Stimulated activated naive CD4-positive, alpha-beta T cell (primary cell): ENCODE measurements at places on chromosomes 3 and 15.

GRCh38 chr3:31882431-31882830 is 98.6 kb downstream of the OSBPL10 start:
- DNase-seq: no peak

DNA sequence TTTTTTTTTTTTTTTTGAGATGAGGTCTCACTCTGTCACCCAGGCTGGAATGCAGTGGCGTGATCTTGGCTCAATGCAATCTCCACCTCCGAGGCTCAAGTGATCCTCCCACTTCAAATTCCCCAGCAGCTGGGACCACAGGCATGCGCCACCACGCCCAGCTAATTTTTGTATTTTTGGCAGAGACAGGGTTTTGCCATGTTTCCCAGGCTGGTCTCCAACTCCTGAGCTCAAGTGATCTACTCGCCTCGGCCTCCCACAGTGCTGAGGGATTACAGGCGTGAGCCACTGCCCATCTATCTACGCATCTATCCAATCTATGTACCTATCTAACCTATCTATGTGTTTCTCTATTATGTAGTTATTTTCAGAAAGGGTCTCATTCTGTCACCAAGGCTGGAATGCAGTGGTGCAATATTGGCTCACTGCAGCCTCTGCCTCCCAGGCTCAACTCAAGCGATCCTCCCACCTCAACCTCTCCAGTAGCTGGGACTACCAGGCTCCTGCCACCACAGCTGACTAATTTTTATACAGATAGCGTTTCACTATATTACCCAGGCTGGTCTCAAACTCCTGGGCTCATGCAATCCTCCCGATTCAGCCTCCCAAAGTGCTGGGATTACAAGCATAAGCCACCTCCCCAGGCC is 20.2 kb upstream of the GPX1 start:
- no peak for DNase-seq

GRCh38 chr3:182597621-182598041 is 195.7 kb upstream of the ATP11B start:
- DNase-seq: no peak

DNA sequence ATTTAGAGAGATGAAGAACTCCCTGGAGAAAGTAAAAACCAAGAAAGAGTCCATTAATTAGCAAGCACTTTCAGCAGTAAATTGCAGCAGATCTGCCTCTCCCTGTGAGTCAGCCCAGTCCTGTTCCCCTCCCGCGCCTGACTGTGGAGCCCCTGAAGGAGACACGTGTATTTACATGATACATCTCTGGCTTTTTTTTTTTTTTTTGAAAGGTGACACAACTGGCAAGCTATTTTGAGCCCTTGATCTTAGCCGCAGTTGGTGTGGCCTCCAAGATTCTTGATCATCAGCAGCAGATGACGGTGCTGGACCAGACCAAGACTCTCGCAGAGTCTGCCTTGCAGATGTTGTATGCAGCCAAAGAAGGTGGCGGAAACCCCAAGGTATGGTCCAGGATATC is 271.8 kb upstream of the TPM1 start:
- DNase-seq: no peak

- DNase-seq: no peak
These were observed 962 bp downstream of the ATP13A5 start for GRCh38 chr3:193377591-193377990.

- DNase-seq: no peak
These were observed 1163.5 kb downstream of the ROBO1 start for GRCh38 chr3:78604341-78604740.

DNA sequence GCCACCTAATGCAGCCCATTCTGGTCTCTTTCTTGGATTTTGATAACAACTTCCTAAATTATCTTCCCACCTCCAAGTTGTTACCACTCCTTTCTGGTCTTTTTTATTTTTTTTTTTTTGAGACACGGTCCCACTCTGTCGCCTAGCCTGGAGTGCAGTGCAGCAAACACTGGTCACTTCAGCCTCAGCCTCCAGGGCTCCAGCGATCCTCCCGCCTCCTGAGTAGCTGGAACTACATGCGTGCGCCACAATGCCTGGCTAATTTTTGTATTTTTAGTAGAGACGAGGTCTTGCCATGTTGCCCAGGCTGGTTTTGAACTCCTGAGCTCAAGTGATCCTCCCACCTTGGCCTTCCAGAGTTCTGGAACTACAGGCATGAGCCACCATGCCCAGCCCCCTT is 92.8 kb upstream of the BHLHE40 start:
- DNase-seq: no peak

DNA sequence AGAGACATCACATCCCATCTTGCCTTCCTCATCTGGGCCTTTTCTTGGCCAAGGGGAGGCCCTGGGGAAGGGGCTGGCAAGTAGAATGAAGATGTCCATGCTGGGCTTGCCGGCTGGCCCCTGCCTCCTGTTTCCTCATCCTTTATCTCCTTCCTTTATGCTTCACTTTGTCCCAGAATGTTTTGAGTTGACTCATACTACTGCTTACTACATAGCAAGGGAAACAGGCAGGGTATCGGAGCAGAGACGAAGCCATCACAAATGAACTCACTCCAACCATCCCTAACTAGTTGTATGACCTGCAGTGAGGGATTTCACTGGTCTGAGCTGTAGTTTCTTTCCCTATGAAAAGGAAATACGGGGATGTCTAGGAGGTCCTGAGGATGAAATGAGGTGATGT is 66.0 kb downstream of the CHDH start:
- DNase-seq: no peak

DNA sequence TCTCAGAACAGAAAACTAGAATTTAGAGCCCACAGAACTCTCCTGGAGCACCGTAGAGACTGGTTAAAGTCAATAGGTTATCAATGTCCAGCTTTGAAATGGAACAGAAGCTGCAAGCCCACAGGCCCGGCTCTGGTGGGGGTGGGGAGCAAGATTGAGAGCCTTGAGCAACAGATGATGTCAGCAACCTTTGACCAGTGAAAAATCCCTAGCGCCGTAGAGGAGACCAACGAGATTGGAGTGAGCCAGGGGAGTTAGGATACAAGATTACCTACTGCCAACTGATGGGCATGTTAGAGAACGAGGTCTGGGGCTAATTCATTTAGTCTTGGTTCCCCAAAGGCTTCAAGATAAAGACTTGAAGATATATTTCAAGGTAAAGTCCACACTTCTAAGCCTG is 345.5 kb upstream of the LMCD1 start:
- DNase-seq: no peak

GRCh38 chr3:194167480-194168282 is 31.7 kb downstream of the HES1 start:
- DNase-seq: no peak

GRCh38 chr15:56653787-56654186 is 79.5 kb downstream of the ZNF280D start:
- DNase-seq: no peak

- DNase-seq: no peak
These were observed 120.3 kb upstream of the GOLGA8J start for GRCh38 chr15:29962407-29962806.

- no peak for DNase-seq
These were observed 48.8 kb upstream of the HEG1 start for GRCh38 chr3:125104639-125105038.

DNA sequence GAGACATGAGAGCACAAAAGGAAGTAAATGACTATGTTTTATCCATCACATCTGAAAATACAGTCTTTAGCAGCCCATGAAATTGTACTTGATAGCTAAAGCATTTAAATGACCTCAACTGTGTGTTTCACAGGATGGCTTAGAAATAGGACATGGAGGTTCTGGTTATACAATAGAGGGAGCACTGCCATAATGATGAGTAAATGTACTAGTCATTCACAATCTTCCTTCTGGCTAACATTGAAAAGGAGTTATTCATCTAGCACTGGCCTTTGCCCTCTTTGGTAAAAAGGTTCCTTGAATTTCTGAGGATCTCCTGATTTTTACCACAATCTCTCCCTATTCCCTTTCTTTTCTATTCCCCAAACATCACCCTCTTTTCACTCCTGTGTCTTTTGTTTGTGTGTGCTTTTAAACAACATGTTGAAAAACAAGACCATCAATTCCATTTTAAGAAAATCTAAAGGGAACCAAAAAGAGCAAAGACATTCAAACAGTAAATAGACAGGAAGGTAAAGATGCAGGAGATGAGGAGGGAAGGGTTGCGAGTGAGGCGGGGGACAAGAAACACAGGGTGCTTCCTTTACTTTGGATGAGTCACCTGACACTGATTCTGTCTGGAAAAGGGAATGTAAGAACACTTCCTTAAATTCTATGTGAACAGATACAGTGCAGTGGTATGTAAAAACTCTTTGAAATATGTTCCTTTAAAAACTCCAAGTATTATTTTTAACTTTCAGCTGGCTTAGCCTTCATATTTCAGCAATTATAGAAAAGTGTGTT is 619.0 kb downstream of the MECOM start:
- DNase-seq: no peak

DNA sequence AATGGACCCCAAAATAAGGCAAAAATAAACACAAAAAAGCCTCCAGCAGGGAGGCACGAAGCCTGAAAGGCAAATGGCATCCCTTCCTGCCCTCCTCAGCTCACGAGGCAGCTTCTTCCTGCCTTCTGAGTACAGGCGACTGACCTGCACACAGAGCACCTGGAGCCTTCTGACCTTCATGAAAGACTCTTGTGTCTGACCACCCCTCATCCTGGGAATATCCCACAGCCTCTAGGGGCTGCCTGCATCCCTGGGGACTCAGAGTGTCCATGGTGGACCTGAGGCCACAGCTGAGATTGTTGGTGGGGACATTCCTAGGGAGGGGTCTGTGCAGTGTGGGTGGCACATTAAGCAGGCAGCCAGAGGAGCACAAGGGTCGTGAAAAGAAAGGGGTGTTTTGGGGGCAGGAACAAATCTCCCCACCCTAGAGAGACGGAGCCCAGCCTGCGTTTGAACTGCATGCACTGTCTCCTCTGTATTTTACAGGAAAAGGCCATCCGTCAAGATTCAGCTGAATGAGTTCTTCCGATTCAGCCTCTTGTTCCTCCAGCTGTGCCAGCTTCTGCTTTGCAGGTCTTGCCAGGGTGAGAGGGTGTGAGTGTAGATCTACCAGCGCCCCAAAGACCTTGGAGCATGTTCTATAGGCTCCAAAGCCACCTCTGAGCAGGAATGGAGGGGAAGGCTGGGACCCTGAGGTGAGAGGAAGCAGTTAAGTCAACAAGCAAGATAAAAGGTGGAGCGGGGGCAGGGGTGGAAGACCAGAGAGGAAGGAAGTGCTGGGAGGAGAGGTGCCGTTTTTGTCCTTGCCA is 80.4 kb upstream of the MEF2A start:
- no peak for DNase-seq

GRCh38 chr15:27826902-27827714 is 272.0 kb downstream of the OCA2 start:
- no peak for DNase-seq

DNA sequence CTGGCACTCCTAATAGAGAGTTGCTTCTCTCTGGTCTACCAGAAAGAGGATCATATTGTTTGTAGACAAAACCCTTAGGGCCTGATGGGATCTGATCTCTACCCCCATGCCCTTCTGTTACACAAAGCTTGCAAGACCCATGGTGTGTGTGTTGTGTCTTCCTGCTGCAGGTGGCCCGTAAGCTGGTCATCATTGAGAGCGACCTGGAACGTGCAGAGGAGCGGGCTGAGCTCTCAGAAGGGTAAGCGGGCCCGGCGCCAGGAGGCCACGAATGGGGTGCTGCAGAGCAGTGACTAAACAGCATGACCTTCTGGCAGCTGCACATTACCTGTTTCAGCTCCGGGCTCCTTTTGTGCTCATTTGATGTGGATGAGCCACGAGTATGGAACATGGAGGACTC is 18.2 kb downstream of the TPM1 start:
- no peak for DNase-seq
